Smooth muscle cell of bladder (primary cell): ENCODE measurements at places on chromosomes 11 and 22. TPM values are rescaled to one million over a fixed set of nuclear protein-coding genes. Genes with fewer than 3 reads are reported as not detected.

The ESAM gene
- total RNA-seq = 0.14 and 0.55 TPM in 2 replicates

The OR4X1 gene
- total RNA-seq = not detected in 2 replicates

The RASD2 gene
- total RNA-seq = under 0.01 and 0.46 TPM in 2 replicates

The RAC2 gene
- 2.4 and 2.8 TPM in 2 replicates for total RNA-seq

The CABP4 gene
- not detected in 2 replicates for total RNA-seq
